Left hindlimb (tissue), 1 donor: ENCODE measurements at places on chromosomes 2 and 18.

GRCh38 chr2:222703886-222704285 lies 32.4 kb downstream of the MOGAT1 start:
- DNase-seq: no peak

GRCh38 chr2:15189216-15189615 lies 371.9 kb downstream of the NBAS start:
- DNase-seq: no peak

DNA sequence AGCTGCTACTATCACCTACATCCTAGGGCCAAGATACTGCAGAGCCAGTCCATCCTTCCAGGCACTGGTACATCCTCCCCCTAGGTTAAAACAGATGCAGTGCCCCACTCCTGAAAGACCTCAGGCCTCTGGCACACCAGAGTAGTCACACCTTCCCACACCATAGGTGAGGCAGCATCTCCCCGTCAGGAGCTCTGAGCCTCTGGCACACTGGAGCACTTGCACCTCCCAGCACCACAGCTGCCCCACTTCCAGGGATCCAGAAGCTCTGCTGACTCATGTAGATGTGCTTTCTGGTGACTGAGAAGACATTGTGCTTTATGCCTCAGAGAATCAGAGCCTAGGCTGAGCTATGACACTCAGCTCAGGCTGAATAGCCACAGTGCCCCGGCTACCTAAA lies 138.4 kb upstream of the COL3A1 start:
- DNase-seq: no peak

GRCh38 chr2:119197126-119197405 lies 26.6 kb upstream of the STEAP3 start:
- DNase-seq: no peak

DNA sequence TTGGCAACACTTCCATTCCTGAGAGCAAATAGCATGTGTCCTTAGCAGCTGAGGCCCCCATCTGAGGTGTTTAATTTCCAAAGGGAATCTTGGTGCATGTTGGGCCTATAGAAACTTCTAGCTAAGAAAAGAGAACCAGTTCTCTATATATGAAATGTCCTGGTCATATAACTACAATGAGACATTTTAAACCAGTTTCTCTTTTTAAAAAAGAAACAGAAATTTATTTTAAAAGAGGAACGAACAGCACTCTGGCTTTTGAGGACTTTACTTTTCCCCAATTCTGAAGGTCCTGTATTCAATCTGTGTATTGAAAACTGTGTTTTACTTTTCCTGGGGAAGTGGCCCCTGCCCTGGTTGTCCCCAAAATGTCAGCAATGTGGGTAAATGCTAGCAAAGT lies 309.5 kb upstream of the STON1 start:
- DNase-seq: no peak

GRCh38 chr2:229519655-229520430 lies 194.5 kb downstream of the DNER start:
- DNase-seq: no peak

- DNase-seq: no peak
These were observed 9.0 kb downstream of the STEAP3 start for GRCh38 chr2:119232666-119232993.

DNA sequence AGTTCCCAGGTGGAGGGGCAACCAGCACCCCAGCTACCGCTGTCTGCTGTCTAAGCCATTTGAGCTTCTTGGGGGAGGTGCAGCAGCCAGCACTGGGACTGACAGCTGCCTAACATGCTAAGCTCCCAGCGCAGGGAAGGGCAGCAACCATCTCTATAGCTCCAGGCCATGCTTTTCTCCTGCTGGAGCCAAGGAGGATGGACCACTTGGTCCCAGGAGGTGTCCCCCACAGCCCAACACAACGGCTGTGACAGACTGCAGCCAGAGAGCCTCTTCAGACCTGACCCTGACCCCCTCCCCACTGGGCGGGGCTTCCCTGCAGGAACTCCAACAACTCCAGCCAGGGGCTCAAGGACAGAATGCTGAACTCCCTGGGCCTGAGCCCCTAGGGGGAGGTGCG lies 370.6 kb upstream of the REG3G start:
- DNase-seq: no peak
